ENCODE measurements at places on chromosomes 11 and 22. TPM values are rescaled to one million over a fixed set of nuclear protein-coding genes. Genes with fewer than 3 reads are reported as not detected.

Gene TESMIN
- 1.7 TPM for total RNA-seq

Gene BLID
- total RNA-seq: 1.2 TPM

Gene CRYBB3
- not detected for total RNA-seq

Gene MYH9
- total RNA-seq: 2,469 TPM

Gene CHEK2
- 5.7 TPM for total RNA-seq

Gene VSIG10L2
- total RNA-seq: not detected

Gene CHRDL2
- not detected for total RNA-seq

GRCh38 chr11:22670830-22671229 lies 4.4 kb downstream of the GAS2 start:
- DNase-seq: no peak

DNA sequence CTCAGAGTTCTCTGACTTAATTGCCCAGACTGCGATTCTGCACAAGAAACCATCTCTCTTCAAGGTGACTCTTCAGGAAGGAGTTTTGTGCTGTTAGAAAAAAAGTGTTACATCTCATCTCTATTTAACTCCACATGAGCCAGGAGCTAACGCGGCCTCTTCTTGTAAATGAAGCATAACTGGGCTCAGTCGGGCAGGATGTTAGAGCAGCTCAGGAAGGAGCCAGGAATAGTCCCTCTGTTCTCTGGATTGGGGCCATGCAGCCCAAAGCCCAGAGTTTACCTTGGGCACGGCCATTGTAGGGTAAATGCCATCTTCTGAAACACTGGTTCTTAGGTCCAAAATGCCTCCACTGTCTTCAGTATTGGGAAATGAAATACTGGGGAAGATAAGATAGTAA lies 760.6 kb downstream of the OPCML start:
- DNase-seq: no peak

DNA sequence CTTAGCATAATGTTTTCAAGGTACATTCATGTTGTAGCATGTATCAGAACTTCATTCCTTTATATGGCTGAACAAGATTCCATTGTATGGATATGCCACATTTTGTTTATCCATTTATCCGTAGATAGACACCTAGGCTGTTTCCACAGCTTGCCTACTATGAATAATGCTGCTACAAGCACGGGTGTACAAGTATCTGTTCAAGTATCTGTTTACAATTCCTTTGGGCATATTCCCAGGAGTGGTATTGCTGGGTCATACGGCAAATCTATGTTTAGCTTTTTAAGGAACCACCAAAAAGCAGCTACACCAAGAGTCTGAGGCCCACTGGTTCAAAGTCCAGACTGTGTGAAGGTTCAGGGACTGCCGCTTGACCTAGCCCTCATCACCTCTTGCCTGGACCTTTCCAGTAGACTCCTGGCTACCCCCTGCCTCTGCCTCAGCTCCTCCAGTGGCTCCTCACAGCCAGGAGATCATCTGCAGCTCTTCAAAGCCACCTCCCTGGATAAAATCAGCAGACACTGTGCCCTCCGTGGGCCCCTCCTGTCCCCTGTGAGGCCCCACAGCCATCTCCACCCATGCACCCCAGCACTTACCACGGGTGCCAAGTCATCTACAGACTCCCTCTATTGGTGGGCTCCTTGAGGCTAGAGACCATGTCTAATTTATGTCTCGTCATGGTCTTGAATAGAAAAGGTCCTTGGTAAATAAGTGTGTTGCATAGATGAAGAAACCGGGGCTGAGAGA lies 160.3 kb downstream of the MN1 start:
- peak; percentile 27 for DNase-seq

- DNase-seq: no peak
These were observed 7.6 kb downstream of the LRRC51 start for GRCh38 chr11:72088076-72088808.

DNA sequence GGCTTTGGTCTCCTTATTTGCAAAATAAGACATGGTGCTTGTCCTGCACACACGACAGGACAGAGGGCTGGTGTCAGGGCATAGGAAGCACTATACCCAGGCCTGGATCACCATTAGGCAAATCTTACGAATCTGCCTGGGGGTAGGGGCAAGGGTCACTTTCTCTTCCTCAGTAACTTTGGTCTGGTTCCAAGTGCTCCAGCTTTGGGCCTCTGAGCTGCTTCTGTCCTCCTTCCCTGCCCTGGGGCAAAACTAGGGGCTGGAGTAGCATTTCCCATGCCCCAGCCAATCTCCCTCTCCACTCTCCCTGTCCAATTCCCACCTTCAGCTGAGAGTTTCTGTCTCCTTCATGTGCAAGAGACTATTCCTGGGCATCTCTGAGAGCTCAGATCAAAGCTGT lies 123.7 kb upstream of the NECTIN1 start:
- DNase-seq: no peak

DNA sequence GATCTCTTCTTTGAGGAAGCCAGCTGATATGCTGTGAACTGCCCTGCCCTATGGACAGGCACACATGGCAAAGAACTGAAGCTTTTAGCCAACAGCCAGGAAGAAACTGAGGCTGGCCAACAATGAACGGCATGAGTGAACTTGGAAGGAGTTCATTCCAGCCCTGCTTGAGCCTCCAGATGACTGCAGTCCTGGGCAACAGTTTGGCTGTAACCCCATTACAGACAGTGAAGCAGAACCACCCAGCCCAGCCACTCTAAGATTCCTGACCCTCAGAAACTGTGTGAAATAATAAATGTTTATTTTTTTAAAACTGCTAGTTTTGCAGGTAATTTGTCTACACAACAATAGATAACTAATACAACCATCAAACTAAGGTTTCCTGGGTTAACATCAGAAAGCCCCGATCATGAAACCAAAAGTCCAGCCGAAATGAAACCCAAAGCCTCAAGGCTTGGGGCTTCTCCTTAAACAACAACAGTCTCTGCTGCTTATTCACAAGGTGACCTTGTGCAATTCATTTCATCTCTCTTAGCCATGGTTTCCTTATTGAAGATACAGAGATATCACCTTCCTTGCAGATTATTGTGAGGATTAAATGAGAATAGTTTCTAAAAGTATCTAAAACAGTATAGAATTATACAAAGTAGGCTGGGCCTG lies 31.4 kb downstream of the PAK1 start:
- no peak for DNase-seq

DNA sequence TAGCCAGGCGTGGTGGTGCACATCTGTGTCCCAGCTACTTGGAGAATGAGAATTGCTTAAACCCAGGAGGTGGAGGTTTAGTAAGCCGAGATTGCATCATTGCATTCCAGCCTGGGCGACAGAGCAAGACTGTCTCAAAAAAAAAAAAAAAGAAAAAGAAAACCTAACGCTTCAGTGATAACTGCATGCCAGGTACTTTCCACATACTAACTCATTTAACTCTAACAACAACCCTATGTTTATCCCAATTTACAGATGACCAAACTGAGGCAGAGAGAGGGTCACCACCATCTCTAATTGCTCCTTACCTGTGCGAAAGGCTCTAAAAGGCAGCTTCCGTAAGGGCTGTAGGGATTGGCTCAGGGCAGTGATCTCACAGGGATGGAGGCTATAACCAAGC lies 11.6 kb downstream of the PISD start:
- peak; percentile 78 for DNase-seq

DNA sequence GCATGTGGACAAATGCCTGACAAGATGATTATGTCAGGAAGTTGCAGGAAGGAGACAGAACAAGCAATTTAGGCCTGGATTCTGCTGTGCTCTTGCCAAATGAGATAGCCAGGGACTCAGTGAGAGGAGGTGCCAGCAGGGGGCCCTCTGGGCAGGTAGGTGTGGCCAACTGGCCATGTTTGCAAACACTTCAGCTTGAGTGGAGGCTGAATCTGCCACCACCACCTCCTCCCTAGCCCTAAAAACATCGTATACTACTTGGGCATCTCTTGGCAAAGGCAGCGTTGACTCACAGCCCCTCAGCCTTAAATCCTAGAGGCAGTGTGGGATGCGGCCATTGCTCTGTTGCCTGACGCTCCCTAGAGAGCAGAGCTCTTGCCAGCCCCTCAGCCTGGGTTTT lies 95.1 kb upstream of the PLET1 start:
- DNase-seq: no peak

DNA sequence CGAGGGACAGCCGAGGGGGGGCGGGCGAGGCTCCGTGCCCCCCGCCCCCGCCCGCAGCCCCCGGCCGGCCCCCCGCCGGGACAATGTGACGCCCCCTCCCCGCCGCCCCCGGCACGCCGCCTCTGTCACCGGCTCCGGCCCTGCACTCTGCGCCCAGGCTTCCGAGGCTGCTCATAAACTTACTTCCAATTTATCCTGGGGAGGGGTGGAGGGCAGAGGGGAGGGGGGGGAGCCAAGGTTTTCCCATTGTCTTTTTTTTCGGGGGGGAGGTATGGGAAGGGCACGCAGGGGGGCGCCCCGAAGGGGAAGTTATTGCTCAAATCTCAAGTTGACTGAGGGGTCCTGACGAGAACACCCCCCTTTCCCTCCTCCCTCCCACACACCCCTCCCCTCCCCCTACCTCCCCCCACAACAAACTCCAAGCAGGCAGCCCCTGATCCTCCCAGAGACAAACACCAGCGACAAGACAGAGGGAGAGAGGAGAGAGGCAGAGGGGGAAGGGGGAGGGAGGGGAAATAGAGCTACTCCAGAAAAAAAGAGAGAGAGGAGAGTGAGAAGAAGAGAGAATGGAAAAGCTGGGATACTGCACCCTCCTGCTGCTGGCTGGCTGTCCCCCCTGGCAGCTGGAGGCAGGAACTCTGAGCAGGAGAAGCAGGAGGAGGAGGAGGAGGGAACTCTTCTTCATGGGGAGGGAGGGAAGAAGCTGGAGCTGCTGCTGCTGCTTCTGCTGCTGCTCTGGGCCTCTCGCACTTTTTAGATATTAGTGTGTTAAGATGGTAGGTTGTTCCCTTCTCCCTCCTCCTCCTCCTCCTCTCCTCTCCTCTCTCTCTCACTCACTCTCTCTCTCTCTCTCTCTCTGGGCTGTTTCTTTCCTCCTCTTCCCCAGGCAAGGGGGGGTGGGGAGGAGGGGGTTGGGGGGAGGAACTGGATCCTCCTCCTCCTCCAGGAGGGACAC lies 631 bp downstream of the PHF21A start:
- DNase-seq: peak; percentile 82

- no peak for DNase-seq
These were observed 16.2 kb upstream of the OR10V1 start for GRCh38 chr11:59729834-59730233.

GRCh38 chr11:330694-331357 lies 10.2 kb upstream of the IFITM3 start:
- DNase-seq: no peak

GRCh38 chr11:44159848-44160721 lies 64.6 kb downstream of the EXT2 start:
- no peak for DNase-seq

DNA sequence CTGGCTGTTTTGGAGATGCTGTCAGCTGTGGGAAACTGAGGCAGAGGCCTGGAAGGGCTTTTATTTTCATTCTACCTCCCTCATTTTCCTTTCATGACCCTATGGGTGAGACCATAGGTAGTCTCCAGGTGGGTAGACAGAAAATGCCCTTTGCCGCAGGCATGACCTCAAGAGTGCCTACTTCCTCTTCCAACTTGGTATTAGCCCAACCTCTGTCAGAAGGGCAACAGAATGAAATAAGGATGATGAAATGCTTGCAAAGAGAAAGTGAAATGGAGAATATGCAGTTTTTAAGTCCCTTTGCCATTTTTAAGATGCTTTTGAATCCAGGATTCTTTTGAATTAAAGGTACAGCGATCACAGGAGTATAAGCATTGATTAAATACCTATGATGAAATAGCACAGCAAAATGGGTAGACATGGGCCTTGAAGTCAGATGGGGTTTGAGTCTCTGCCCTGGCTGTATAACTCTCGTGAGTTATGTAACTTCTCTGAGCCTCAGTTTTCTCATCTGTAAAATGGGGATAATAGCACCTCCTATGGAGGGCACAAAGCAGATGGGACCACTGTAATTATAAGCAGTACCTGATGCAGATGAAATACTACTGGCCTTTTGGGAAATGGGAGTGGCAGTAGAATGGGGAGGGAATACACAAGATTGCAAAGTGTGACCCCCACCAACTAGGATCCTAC lies 3.7 kb downstream of the ASPHD2 start:
- DNase-seq: no peak
